ENCODE measurements at places on chromosomes 13 and 19.

- DNase-seq = peak; percentile 22
These were observed 3.2 kb downstream of the CCNP start for GRCh38 chr19:40223135-40223822.

DNA sequence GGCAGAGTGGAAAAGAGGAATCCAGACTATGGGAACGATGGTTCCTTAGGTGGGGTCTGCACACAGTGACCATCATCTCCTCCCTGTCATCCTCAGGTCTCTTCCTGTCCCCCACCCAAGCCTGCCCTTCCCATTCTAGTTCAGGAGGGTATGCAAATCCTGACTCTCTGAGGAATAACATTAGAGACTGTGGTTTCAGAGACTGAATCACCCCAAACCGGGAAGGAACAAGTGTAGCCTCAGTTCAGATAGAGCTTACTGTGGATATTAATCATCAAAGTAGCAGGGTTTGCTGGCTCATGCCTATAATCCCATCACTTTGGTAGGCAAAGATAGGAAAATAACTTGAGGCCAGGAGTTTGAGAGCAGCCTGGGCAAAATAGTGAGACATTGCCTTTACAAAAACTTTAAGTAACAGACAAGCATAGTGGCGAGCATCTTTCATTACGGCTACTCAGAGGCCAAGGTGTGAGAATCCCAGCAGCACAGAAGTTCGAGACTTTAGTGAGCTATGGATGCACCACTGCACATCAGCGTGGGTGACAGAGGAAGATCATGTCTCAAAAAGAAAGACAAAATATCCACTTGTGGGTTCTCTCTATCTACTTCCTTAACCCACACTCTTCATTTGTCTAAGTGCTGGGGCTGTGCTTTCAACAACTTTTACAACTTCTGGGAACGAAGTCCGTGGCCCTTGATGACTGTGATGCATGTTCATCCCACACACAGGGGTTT lies 19.3 kb upstream of the LGALS13 start:
- no peak for DNase-seq

GRCh38 chr19:48152551-48152950 lies 17.6 kb downstream of the LIG1 start:
- peak; percentile 43 for DNase-seq

DNA sequence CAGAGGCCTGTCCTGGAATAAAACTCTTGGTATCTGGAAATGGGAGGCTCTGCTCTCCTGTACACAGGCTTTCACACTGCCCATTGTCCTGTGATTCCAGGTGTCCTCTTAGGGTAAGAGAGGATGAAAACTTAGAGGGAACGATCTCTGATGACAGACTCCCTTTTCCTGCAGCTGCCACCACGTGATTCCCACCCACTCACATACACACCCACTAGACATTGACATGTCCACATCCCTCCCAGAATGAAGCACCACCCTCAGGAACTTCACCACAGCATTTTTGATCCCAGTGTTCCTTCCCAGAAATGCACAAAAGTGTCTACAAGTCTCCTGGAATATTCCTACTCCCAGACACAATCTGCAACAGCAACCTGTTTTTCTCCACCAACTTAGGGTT lies 8.2 kb downstream of the ZNF429 start:
- DNase-seq = no peak

DNA sequence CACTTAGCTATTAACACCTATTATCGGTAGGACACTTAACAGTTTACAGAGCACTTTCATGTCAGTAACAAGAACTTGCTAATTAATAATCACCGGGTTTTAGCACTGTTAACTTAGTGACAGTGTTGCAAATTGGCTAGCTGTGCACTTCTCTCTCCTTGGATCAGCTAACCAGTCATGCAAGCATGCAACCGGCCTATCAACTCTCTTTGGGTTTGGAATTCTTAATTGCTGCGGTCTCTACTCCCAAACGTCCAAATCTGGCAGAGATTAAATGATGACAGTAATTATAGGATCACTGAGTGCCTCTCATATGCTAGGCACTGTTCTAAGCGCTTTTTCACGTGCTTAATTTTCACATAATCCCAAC lies 1.2 kb downstream of the EPS15L1 start:
- no peak for DNase-seq

Data from T follicular helper cell (primary cell).